GM23248 (cell line): ENCODE measurements at places on chromosomes 1 and 21.

DNA sequence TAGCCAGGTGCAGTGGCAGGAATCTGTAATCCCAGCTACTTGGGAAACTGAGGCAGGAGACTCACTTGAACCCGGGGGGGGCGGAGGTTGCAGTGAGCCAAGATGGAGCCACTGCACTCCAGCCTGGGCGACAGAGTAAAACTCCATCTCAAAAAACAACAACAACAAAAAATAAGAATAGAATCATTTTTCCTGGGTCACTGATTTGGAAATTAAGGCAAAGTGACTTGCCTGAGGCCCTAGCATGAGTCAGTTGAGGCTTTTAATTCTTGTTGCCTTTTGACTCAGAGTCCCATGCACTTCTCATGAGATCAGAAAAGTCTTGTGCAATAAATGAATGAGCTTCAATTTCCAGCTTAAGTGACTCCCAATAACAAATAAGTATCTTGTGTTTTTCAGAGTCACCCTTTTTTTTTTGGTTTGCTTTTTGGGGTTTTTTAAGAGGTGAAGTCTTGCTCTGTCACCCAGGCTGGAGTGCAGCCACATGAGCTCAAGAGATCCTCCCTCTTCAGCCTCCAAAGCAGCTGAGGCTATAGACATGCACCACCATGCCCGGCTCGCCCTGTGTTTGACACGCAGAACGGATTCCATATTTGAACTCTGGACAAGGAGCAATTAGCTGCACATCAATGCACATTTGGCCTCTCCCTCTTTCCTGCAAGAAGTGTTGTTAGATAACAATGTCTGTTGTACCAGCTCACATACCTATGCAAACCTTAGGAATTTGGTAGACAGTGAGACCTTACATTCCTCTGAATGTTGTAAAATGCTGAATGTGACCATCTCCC lies 3.4 kb upstream of the PLEKHM2 start:
- peak; percentile 98 for DNase-seq

DNA sequence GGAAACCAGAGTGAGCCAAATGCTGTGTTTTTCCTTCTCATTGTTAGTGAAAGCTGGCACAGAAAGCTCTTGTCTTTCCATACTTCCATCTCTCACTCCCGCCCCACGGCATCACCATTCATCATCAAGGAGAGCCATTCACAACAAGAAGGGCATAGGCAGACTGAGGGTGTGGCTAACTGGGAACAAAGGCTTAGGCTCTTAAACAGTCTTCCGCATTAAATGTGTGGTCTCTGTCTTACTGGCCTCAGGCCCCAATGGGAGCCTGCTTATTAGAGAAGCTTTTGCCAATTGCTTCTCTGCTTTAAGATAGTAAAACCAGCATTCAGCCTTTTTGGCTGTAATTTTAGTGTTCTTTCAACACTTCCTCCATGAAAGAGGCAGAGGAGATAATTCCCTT lies 51.4 kb downstream of the TNFSF18 start:
- no peak for DNase-seq

DNA sequence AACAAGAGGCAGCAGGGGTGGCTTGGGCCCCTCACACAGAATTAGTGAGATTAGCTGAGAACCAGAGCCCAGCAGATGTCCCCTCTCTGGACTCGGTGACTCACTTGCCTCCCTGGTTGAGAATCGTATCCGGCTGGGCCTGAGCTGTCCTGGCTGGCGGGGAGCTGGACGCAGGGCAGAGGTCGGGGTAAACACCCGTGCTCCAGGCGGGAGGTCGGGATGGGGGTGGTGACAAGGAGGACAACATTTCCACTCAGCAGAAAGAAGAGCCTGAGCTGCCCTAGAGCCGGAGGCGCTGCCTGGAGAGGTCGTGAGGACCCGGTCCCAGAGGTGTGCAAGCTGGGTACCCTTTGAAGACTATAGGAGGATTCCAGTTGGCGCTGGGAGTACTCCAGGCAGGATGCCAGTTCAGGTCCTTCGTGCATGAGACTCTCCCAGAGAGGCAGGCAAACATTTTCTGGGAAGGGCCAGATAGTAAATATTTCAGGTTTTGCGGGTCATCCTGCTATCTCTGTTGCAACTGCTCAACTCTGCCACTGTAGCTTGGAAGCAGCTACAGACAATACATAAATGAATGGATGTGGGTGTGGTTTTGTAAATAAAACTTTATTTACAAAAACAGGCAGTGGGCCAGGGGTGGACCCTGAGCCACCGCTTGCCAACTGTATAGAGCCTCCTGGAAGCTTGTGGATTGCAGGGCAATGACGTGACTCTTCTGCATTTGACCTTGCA lies 116.8 kb upstream of the WNT4 start:
- DNase-seq = no peak

DNA sequence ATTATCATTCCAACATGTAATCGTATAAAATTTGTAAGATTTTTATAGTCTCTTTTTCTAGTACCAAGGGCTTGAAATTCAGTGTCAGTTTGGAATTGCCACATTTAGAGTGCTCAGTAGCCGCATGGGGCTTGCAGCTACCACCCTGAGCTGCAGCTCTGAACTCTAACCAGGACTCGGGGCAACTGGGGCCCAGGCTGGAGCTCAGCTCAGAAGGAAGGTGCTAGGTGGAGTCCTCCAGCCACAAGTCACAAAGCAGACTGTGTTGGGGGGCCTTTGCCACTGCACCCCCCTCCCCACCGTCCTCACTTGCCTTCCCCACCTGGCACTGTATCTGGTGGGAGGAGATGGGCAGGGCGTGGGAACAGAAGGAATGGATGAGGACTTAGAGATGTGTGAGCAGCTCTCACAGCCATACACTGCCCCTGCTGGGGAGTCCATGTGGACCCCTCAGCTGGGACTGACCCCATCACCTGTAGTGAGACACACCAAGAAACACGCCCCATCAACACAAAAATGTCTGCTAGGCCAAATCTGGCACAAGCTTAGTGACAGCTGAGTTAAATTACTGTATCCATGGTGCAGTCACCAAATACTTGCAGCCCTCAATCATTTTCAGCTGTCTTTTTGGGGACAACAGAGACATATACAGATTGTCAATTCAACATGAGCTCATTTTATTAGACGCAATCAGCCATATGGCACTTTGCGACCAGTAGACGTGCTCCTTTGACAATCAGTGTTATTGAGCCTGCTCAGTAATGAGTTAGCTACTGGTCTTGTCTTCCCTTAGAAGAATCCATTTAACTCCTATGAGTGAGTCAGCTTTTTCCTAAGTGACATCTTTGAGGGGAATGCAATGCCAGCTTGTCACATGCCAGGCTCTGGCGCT lies 241.7 kb upstream of the RAB4A start:
- peak; percentile 44 for DNase-seq

- no peak for DNase-seq
Observed at GRCh38 chr1:198086051-198086745, 70.6 kb upstream of the NEK7 start.

DNA sequence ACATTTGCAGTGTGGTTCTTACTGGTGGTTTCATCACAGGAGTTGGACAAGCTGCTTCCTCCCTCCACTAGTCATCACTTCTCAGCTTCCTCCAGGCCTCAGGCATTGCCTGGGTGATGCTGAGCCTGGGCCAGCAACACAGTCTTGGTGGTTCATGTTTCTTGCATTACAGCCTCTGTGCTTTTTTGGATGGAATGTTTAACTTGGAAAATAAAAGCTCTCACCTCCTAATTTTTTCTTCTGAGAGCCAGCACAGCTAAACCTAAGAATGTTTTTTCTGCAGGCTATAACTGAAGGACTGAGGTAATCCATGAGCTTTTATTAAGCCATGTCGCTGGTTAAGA lies 66.1 kb upstream of the RHOU start:
- DNase-seq = peak; percentile 85

DNA sequence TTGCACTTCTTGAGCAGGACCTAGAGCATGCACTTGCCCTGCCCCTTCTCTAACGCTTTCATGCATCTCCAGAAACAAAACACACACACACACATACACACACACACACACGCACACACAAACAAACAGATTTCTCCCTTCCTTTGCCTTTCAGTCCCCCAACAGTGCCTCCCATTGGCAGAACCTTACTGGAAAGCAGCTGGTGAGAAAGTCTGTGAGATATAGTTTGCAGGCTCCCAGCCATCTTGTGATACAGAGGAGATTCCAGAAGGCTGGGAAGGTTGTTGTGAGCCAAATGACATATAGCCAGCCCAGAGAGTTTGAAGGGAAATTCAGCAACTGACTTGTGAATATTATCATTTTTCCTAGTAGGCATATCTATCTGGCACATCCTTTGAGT lies 35.9 kb upstream of the ZRANB2 start:
- no peak for DNase-seq

GRCh38 chr1:53461323-53462044 lies 2.3 kb downstream of the DMRTB1 start:
- no peak for DNase-seq

GRCh38 chr1:110249256-110249655 lies 39.1 kb downstream of the KCNC4 start:
- DNase-seq = no peak

GRCh38 chr1:75884437-75884836 lies 47.8 kb downstream of the ASB17 start:
- no peak for DNase-seq

GRCh38 chr1:115706587-115707425 lies 61.7 kb downstream of the CASQ2 start:
- DNase-seq = peak; percentile 61

- no peak for DNase-seq
Observed at GRCh38 chr1:32780628-32781234, 36.4 kb downstream of the YARS1 start.

DNA sequence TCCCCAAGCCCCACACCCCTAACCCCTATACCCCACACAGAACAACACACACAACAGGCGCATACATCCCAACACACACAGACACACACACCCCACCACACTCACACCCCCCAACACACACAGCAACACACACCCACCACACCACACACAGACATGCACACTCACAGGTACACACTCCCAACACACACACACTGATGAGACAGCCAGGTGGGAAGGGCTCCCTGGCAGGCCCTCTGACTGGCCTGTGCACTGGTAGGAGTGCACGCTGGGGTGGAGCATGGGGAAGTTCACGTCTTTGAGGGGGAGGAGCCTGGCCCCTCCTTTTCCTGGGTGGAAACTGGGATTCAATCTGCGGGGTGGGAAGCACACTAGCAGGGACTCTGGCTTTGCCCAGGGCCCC lies 116.7 kb downstream of the RHOU start:
- DNase-seq = no peak

DNA sequence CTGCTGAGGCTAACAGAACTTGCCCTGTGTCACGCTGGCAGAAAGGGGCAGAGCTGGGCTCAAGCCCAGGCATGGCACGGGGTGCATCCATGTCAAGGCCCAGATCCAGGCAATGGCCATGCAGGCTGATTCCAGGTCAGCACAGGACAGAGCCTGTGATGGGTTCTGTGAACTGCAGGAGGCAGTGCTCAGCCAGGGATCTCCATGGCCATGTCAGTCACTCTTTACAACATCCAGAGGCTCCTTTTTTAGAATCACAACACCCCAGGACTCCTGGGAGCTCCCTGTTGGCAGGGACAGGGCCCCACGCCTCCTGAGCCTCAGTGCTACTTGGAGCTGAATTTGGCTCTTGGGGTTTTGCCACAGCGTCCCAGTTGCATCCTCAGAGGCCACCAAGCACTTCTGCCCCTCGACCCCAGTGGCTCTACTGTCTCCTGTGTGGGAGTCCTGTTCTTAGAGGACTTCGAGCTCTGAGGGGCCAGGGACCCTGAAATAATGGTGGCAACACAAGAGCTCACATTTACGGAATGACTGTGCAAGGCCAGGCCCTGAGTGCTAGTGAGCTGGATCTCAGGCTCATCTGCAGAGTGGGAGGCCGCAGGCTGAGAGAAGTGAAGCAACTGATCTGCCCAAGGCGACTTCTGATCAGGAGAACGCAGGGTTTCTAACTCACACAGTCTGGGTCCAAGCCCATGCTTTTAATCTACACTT lies 211.5 kb downstream of the TRABD2B start:
- DNase-seq = peak; percentile 12

GRCh38 chr1:154998201-154998780 lies 4.3 kb upstream of the ZBTB7B start:
- no peak for DNase-seq

DNA sequence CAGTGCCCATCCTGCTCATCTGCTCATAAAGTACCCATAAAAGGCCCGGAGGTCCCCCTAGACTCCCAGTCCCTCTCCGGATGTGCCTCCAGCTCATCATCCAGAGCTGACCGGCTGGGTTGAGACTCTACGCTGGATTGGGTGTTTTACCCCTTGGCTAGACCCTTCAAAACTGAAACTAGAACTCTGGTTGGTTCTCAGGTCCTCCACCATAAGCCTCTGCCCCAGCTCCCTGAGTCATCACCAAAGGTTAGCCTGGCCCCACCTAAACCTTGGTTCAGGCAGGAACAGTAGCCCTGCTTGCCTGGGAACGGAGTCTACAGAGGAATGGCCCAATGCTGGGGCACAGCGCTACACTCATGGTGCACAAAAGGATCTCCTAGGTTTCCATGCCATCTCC lies 75.1 kb downstream of the TLR5 start:
- DNase-seq = no peak

GRCh38 chr1:209800984-209801834 lies 4.7 kb downstream of the IRF6 start:
- peak; percentile 37 for DNase-seq

GRCh38 chr1:113929750-113930498 lies 800 bp downstream of the HIPK1 start:
- peak; percentile 74 for DNase-seq

DNA sequence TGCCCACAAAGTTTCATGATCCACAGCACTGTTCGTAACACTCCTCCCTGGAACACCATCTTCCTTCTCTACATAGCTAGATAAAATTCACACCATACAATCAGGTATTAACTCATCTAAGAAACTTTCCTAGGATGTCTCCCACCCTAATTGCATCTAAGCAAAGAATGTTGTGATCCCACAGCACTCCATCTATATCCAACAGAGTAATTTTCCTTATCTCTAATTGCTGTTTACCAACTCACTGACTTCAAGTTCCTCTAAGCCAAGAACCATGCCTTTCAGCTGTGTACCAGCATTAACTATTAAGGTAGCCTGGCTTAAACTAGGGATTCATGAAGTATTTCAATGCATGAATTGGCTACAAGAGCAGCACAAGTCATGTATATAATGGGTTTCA lies 114.2 kb downstream of the SIPA1L2 start:
- DNase-seq = no peak

- DNase-seq = no peak
Observed at GRCh38 chr1:177645491-177646190, 324.2 kb downstream of the SEC16B start.

DNA sequence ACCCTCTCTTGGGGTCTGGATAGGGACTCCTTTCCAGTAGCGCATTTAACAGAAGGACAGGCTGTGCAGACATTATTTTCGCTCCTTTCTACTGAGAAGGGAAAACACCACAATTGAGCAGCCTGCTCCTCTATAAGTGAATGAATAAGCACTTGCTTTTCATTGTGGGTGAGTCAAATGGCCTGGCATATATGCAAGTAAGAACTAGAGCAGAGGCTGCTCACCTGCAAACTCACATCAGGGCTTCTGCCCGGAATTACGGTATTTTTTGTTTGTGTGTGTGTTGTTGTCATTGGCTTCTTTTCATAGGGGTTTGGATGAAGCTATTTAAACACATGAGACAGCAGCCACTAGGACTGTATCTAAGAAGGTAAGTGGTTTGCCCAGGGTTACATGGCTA lies 200.1 kb upstream of the CAMK1G start:
- no peak for DNase-seq

GRCh38 chr1:184223216-184223615 lies 163.6 kb upstream of the C1orf21 start:
- no peak for DNase-seq
